ENCODE measurements at places on chromosomes 2 and 18.

DNA sequence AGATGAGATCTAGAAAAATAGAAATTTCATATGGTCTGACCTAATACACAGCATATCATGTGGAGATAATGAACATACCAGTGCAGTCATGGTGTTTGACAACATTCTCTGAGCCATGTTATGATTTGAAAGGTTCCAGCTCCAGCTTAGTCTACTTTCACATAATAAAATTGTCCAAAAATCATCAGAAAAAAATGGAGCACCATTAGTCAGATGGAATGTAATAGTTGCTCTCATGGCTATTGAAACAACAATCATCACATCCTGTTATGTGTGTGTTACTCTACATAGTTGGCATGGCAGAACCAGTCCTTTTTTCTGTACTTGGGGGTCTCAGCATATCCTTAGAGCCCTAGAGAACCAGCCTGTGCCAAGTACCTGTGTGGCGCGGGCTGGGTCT, 678.9 kb upstream of the FANCL start:
- DNase-seq: no peak

GRCh38 chr2:44230378-44230777, 44.9 kb upstream of the SLC3A1 start:
- DNase-seq: no peak

- DNase-seq: no peak
Observed at GRCh38 chr18:48392268-48392667, 16.9 kb downstream of the ZBTB7C start.

- DNase-seq: no peak
Observed at GRCh38 chr2:27647289-27647688, 16.1 kb downstream of the SUPT7L start.

DNA sequence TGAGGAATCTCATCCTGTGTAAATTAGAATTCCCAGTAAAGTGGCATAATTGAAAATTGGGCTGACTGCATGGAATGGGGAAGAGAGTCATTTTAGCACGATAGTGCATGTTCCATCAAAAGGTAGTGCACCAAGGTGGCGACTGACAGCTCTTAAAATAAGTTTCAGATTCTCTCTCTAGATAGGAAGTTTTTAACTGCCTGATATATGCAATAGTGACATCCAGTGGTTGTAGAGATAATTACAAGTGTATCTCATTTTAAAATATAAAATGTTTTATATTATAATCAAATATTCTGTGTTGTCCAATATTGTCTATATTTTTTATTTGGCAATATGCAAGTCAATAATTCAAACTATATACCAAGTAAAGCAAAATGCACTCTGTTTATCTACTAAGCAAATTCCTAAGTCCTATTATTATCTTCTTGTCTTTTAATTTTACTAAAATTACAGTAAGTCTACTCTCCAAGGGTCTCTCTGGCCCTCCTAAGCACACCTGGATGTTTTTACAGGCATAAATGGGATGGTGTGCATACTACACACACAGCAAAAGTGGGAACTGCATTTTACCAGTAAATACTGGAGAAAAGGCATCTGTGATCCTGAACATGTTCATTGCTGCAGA, 397.7 kb upstream of the HNRNPA3 start:
- DNase-seq: peak; percentile 28

GRCh38 chr18:46148810-46149209, 44.6 kb downstream of the HAUS1 start:
- DNase-seq: peak; percentile 84

DNA sequence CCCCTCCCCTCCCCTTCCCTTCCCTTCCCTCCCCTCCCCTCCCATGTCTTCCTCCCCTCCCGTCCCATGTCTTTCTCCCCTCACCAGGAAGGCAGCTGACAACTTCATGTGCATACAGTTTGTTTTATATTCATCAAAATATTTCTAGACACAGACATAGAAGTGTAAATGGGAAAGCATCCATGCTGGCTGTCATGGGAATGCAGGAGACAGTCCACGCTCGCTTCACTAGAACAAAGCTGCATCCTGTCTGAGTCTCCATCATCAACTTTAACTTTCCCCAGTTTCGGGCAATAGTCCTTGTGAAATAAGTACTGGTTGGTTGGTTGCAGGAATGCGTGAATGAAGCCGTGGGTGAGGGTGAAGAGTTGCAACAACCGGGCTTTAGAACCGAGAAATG, 226.9 kb downstream of the DCDC2C start:
- no peak for DNase-seq

GRCh38 chr2:118813601-118814339, 33.7 kb downstream of the EN1 start:
- no peak for DNase-seq

DNA sequence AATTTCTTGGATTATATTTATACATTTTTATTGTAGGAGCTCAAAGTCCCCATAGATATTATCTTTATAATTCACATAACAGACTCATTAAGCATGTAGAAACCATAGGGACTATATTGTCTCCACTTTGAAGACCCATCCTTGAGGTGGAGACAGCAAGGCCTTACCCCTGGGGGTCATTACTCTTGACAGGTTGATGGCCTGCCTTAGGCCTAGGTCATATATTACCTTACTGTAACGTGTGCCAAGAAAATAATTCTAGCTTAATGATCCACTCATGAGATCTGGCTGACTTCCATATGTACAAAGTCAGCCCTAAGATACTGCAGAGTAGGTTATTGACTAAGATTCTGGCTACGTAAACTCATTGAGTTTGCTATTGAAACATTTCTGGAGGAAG, 65.4 kb upstream of the GLS start:
- DNase-seq: no peak

DNA sequence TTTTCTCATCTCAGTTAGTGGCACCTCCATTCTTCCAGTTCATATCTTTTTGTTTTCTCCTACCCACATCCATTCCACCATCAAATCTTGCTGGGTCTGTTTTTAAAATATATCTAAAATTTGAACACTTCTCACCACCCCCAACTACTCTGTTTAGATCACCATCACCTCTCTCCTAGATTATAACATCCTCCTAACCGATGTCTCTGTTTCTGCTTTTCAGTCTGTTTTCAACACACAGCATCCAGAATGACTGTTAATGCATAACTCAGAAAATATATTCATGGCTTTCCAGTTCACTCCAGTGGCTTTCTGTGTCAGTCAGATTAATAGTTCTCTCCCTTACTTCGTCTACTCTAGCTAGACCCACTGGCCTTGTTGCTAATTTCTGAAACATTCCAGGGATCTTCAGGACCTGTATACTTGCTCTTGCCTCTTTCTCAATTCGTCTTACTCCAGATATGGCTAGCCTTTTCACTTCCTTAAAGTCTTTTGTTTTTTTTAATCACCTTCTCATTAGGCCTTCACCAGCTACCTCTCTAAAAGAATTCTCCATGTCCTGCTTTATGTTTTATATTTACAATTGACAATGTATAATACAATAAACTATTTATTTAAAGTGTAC, 105.3 kb downstream of the COMMD1 start:
- no peak for DNase-seq

DNA sequence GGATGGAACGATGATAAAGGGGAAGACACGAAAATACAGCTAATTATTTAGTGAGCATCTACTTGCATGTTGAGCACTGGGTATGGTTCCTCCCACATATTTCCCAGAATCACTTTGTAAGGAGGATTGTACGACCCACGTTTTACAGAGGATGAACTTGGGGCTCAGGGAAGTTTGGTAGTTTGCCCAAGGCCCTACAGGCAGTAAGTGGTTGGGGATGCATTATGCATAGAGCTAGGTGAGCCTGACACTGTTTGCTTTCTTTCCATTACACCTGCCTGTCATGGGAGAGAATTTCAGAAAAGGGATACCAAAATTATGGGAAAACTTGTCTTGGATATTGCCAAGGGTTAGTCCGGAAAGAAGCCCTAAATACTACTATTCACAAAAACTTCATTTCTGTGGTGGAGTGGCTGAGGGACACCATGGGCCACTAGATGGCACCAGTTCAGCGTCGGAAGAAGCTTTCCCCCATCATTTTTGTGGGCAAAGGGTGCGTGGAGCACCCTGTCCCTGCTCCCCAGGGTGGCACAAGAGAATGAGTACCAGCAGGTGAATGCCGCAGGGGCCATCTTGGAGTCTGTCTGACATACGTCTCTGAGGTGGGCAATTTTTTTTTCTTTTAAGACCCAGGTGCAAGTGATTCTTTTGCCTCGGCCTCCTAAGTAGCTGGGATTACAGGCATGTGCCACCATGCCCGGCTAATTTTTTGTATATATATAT, 23.5 kb upstream of the C18orf32 start:
- DNase-seq: peak; percentile 81

- DNase-seq: no peak
Observed at GRCh38 chr2:186493564-186494085, 7.6 kb downstream of the ZC3H15 start.

DNA sequence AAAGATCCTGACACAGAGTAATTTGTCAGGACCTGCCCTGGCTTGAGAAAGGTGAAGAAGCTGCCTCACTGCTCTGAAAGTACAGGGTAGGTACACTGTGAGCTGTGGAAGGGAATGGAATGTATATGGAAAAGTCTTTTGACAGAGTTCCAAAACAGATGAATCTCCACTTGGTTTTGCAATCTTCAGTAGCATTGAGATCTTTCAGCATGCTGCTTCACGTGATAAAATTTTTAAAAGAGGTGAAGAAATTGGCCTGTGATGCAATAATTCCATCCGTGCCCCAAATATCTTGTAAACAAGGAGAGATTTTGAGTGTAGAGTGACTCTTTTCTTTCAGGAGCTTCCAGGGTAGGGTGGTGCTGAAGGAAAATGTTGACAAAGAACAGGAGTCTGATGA, 123.1 kb downstream of the OSR1 start:
- DNase-seq: no peak

GRCh38 chr2:144939590-144939989, 419.7 kb upstream of the ZEB2 start:
- no peak for DNase-seq

GRCh38 chr2:57080035-57080434, 896.2 kb downstream of the CCDC85A start:
- DNase-seq: no peak

- no peak for DNase-seq
Observed at GRCh38 chr2:64225491-64225890, 81.3 kb upstream of the PELI1 start.

GRCh38 chr2:207012461-207012860, 73.1 kb downstream of the CPO start:
- no peak for DNase-seq

GRCh38 chr18:8339952-8340351, 269.3 kb upstream of the RAB12 start:
- no peak for DNase-seq

DNA sequence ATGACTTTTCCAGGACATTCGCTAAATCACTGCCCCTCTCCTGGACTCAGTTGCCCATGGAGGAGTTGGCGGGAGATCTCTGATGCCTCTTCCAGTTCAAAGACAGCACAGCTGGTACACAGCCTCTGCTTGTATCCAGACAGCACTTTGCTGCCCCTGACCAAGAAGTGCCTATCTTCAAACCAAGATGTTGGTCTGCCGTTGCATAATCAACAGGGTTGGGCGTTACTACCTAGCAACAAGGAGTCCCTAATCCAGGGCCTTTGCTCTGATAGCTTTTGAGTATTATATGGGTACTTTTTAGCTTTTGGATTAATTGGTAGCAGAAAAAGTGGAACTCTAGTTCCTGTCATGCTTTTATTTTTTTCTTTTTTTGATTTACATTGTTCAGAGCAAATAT, 166.6 kb downstream of the FAM210A start:
- DNase-seq: peak; percentile 36

DNA sequence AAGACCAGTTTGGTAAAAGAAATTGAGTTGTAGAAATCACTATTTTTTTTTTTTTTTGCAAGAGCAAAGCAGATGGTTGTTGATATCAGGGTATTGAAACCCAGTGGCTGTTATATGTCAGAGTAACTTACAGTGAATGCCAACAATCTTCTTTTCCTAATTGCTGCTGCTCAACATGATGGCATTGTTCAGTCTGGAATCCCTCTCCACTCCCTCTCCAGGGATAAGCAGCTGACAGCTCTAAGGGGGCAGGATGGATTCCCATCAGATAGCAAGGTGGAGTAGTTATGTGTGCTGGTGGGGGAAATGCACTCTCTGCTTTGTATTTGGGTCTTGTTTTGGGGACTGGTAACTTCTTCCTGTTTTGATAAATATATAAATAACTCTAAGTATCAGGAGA, 200.0 kb downstream of the PIK3C3 start:
- DNase-seq: no peak

DNA sequence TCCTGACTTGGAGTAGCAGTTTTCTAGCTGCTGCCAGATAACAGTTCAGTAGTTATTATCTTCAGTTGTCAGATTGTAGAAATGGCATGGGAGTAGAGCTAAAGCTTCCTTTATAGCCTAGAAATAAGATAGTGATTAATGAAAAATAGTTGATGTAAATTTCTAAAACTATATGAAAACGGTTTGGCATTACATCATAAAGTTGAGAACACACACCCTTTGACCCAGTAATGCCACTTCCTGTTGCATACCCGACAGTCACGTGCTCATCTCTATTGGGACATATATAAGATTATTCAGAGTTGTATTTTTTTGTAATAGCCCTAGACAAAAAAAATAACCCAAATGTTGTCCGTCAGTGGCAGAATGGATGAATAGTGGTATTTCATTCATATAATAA, 39.4 kb upstream of the ASB1 start:
- DNase-seq: peak; percentile 57

- peak; percentile 36 for DNase-seq
Observed at GRCh38 chr18:12479536-12479935, 71.8 kb downstream of the PRELID3A start.

DNA sequence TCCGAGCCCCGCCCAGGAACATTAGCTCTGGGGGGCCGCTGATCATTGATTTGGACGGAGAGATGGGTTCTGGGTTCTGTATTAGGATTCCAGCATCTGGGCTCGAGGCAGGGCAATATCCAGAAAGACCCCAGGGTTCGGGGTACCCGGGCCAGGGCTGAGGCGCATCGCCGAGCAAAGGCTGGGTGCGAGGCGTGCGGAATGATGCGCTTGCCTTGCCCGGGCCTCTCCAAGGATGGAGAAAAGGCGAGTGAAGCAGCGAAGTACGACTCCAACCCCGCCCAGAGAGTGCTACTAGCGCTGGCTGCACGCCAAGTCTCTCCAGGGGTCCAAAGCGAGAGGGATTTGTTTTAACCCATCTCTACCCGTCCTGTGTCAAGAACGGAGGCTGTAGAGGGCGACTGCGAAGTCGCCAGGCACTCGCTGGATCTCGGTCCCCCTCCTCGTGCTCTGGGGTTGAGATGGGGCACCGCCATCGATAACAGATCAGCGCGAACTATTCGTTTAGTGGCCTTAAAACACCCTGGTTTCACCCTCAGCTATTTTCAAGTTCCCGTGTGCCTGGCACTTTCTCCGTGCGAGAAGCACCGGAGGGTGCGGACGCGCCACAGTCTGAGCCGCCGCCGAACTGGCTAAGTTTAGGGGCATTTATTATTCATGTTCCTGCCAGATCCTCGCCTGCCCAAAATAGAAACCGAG, 1.9 kb downstream of the ADCYAP1 start:
- no peak for DNase-seq

DNA sequence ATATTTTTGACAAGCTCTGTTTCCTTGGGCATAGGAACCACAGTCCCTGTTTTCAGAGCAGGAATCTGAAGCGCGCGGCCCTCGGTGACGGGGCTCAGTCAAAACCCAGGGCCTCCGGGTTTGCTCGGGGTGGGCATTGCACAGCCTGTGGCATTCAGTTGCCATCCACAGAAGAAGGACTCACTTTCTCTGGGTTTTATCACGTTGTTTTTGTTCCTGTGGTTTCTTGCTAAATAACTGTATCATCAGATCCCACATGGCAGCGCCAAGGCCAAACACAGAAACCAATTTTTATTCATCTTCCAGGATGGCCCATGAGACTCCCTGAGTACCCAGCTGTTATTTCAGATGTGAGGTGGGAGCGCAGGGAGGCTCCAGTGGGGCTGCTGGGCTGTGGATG, 35.6 kb downstream of the SGPP2 start:
- no peak for DNase-seq

- no peak for DNase-seq
Observed at GRCh38 chr2:172052000-172052983, 33.0 kb upstream of the DLX1 start.

Measured in erythroblast (primary cell).